ENCODE measurements at places on chromosomes 12 and 14. TPM values are rescaled to one million over a fixed set of nuclear protein-coding genes. Genes with fewer than 3 reads are reported as not detected.

The CD27 gene
- 21.1 TPM for total RNA-seq

The GPR33 gene
- not detected for total RNA-seq

The USP5 gene
- 149 TPM for total RNA-seq

The BICD1 gene
- 7.8 TPM for total RNA-seq

The SLC17A8 gene
- not detected for total RNA-seq

The SRSF9 gene
- 246 TPM for total RNA-seq

GRCh38 chr12:102326982-102327381, 129.3 kb upstream of the PMCH start:
- ATAC-seq = no peak

GRCh38 chr12:41336041-41336549, 148.0 kb downstream of the PDZRN4 start:
- ATAC-seq = no peak

DNA sequence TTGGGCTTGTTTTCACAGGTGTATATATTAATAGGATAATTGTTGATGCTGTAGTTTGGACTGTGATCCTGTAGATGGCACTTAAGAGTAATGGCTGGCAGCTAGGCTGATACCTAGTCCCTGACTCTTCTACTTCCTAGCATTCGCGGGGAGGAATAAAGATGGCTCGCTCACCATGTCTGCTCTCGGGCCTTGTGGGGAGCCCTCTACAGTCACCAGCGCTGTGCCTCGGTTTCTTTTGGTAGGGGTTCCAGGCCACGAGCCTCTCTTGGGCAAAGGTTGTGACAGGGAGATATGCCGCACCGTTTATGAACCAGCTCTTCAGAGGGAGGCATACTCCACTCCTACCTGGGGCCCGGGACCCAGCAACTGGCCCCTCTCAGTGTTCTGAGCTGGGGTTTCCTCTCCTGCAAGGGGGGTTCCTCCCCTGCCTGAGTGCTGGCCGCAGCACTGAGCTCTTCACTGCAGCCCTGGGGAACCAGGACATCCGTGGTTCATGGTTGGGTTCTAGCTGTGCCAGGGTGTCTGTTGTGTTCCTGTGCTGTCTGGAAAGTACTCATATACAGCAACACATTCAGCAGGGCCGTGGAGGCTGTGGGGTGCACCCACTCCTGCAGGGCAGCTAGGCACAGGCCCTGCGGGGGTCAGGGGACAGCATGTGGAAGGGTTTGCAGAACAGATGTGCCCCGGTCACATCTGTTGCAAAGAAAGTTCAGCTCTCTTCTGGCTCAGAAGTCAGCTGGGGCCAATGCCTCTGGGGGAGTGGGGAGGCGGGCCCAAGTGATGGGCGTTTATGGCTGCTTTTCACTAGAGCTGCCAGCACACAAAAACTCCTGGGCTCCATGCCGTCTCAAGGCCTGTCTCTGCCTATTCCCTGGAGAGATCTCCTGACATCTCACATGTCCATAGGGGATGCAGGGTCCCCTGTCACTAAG, 147.9 kb downstream of the PPFIA2 start:
- ATAC-seq = no peak

- ATAC-seq = no peak
Observed at GRCh38 chr14:104515059-104515810, 64.3 kb upstream of the C14orf180 start.

DNA sequence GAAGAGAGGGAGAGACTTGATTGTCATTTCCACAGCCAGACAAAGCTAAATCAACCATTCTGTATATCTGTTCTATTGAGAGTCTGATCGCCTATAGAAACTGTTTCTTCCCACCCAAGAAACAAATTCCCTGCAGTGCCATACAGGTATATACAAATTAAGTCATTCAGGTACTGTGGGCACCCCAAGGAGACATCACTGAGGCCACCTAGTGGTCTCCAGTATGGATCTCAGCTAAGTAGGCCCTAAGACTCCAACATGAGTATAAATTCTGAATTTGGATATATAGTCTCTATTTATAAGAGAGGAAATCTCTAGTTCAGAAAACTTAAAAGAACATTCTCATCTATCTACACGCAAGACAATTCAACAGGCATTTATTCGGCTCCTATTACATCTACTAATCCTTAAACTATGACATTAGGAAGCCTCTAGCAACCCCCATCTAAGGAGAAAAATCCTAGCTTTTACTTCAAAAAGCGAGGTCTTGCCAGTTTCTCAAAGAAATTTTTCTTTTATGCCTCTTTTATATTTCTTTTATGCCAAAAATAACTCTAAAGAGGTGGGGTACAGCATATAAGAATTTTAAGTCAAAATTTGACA, 62.6 kb downstream of the DCAF5 start:
- ATAC-seq = peak; percentile 60

DNA sequence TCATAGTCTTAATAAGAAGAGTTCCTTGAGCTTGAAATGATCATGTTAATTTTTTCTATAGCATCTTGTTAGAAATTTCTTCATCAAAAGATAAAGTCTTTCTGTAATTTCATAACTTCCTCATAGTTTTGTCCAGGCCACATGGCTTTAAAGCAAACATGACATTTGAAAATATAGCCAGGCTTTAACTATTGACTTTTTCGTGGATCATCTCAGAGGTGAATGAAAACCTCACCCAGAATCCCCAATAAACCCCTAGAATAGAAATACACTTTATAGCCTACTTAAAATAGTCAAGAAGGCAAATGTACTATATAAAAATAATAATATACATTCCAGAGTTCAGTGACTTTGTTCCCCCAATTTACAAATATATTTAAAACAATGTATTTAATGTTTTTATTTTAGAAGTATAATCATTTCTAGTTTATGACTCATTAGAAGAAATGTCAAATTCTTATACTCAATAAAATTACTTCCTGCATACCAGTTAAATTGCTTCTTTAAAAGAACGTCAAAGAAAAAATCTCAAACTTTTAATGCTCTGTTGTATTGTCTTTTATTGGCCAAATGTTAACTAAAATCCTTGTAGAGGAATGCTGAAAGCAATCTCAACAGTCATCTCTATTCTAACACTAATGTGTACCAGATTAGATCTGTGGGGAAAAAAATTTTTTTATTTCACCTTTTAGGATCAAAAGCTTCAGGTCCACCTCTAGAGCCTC, 21.6 kb downstream of the EXOC5 start:
- ATAC-seq = no peak

DNA sequence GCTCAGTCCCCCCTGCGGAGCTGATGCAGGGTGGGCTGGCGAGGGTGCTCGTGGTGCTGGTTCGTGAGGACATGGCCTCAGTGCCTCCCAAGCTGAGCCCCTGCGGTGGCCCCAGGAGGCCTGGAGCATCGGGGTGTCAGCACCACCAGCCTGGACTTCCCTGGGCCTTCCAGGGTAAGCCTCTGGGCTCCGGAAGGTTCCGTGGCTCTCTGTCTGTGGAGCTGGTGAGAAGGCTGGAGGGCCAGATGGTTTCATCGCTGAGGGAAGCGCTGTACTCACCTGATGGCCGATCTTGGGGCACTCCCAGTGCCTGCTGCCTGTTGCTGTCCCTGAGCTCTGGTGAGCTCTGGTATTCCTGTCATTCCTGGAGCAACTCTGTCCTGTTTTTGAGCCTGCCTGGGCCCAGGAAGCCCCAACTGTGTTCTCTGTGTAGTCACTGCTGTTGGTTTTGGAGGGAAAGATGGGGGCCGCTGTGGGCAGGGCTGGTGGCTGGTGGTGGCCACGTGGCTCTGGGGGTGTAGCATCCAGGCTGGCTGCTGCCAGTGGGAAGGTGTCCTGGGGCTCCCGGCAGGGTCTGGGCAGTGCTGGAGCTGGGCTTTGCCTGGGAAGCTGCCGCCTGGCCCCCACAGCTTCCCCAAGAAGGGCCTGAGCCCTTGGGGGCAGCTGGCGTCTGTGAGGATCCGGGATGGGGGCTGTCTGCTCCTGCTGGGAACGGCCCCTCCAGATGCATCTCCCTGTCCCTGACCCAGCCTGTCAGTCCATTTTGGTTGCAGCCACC, 18.3 kb downstream of the MTA1 start:
- no peak for ATAC-seq

DNA sequence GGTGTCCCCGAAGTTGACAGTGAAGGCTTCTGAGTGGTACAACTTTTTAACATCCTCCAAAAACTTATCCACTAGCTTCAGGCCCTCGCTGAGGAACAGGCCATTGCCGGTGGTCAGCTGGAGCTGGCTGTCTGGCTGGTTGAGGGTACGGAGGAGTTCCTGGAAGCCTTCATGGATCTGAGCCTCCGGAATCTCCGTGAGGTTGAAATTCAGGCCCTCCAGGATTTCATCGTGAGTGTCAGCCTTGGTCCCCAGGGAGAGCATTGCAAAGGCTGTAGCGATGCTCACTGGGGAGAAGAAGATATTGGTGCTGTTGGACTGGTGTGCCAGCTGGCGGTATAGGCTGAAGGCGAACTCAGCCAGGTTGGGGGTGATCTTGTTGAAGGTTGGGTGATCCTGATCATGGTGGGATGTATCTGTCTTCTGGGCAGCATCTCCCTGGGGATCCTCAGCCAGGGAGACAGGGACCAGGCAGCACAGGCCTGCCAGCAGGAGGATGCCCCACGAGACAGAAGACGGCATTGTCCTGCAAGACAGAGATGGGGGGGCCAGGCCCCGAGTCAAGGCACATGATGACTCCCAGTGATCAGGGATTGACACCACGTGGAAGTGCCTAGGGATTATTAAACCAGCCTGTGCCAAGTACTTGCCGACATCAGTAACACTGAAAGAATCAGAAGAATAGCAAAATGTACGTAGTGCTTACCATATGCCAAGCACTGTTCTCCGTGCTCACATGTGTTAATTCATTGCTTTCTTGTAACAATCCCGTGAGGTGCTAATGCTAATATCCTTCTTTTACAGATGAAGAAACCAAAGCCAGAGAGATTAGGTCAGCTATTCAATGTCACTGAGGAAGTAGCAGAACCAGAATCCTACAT, 5.4 kb downstream of the SERPINA1 start:
- no peak for ATAC-seq

DNA sequence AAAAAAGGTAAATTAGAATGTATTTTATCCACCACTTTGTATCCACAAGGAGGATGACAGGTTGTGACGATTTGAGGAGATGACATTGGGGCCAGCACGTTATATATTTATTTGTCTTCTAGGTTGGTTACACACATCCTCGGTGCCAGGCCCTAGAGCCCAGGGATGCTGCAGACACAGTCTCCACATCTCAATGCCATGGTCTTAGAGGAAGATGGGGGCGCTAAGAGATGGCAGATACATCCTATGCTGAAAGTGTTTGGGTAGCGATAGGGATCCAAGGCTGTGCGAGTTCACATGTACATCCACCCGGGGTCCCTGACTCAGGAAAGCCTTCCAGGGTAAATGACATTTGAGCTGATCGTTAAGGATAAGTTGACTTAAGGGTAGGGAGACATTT, 193.1 kb upstream of the GSC start:
- no peak for ATAC-seq

GRCh38 chr14:98175436-98175835, 1096.6 kb downstream of the BCL11B start:
- ATAC-seq = peak; percentile 8

- ATAC-seq = no peak
Observed at GRCh38 chr12:113778432-113779132, 187.5 kb downstream of the RBM19 start.

DNA sequence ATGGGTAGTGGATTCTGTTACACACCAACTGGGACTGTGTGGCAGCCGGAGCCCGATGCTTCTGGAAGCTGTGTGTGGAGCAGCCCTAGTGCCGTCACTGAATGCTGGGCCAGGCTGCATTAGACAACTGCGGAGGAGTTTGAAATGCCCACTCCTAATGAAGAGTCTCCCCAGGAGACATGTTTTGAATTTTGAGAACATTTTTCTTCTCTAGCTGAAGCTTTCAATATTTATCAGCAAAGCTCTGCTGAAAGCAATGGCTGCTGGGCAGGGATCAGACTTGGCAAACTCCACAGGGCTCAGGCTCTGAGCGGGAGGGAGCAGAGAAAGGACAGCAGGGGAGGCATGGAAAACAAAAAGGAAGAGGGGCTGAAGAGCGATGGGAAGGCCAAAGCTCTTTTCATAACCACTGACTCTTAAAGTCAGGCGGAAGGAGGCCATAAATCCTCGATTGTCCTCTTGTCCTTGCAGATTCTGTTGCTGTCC, 189.1 kb downstream of the MON2 start:
- ATAC-seq = no peak

- no peak for ATAC-seq
Observed at GRCh38 chr12:11609045-11609444, 40.4 kb upstream of the ETV6 start.

- ATAC-seq = no peak
Observed at GRCh38 chr12:97875064-97875463, 412.5 kb downstream of the RMST start.

DNA sequence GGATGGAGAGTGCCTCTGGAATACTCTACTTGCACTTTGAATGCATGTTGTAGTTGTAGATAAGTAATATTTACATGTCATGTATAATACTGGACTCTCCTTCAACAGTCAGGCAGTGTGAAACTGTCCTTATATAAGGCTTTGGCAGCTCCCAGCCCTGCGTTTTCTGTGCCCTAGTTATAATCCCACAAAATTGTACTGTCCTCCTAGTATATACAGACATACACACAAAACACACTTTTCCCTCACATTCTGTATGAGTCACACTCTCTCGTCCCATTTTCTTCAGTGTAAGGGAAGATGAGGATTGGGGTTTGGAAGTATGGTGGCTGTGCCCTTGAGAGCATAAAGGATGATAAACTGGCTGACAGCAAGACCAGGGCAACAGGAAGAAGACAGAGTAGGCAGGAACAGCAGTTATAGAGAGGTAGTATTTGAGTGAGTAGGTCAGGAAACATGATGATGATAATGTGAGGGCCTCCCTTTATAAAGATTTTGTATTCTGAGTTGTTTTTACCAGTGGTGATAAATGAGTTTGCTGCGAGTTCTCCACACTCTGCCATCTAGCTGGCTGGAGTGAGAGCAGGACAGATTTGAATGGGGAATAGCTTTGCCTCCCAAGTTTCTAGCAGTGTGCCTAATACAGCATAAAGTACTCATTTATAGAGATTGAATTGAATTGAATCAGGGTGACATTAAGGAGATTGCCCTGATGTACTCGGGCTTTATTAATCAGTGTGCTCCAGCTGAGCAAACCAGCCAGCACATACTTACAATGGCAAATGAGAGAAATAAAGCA, 5.0 kb downstream of the CREBL2 start:
- peak; percentile 48 for ATAC-seq

DNA sequence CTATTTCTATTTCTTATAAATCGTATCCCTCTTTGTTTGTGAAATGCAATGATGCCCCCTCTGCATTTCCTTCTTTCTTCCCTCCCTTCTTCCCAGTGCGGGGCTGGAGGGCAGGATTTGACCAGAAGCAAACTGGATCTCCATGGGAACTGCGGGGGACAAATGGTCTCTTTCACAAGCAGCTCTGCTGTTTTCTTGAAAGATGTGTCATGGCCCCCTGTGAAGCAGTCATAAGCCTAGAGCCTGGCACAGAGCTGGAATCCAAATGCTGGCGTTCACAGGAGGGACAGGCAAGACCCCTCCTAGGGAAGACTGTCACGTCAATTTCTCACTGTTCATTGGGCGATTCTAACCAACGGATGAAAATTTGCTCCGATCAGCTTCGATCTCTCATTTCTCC, 203.5 kb upstream of the NOS1 start:
- ATAC-seq = no peak

DNA sequence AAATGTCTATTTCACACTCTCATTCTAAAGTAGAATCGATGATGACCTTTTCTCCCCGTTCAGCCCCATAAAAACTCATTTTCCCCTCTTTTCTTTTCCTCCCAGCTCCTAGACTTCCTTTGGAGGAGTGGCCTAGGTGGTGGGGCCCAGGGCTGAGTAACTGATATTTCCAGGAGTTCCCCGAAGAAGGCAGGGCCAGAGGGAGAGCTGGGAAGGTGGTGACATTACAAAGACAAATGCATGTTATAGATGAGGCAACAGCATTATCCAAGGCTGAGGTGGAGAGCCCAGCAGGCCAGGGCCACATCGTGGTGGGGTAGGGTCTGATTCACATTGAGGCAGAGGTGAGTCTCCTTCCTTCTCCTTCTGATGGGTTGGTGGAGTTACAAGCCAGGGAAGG, 22.2 kb upstream of the HDAC7 start:
- peak; percentile 12 for ATAC-seq
